ENCODE measurements at places on chromosomes 12 and 14.
A peak's percentile ranks its signal among the peaks of the same experiment; 100 is the strongest.

DNA sequence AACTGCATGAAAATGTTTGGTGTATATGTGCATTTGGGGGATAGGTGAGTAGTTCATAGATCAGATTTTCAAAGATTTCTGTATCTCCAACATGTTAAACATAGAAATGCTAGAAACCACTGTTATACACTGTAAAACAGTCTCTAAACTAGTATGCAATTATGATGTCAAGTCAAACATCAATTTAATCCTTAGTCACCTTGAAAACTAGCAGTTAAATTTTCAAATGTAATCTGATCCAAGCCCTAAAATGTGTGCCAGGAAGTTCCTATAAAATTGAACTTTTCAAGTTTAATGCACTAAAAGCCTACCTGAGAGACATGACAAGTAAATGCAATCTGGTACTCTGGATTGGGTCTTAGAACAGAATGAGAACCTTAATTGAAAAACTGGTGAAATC is 14.5 kb downstream of the SLC35F4 start:
- no peak for DNase-seq

DNA sequence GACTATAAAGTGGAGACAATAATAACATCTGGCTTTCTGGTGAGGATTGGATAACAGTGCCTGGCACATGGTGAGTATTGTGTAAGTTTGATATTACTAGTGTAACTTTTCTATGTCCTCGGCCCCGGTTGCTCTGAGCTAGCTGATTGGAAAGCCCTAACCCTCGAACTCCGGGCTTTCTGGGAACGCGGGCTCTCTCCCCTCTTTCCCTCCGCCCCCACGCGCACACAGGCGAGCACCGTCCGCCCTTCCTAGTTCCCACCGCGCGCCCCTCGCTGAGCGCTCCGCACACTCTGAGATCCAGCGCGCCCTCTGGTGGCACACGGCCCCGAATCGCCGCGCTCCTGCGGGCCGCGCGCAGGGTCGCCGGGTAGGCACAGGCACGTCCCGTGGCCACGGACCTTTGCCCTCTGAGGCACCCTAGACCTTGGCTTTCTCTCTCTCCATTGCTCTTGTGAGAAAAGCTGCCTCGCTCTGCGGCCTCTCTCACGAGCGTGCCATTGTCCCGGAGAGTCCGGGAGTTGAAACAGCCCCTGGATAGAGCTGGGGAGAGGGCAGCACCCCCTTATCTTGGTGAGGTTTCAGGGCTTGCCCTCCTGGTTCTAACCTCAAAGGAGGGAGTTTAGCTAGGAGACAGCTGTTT is 23.2 kb upstream of the ESRRB start:
- peak; percentile 80 for DNase-seq

DNA sequence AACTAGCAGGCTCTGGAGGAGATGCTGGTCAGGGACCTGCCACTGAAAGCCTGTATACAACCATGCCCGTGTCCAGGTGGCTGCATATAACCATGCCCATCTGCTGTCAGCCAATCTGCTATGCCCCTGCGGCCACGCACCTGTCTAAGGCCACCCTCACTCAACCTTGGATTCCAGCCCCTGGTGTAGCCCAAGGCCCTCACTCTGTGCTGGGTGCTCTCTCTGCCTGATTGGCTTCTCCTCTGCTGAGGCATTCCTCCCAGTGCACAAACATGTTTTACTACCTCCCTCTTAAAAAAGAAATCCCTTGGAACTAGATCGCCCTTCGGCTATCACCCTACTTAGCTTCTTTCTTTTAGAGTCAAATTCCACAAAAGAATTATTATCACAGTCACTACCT is 45.5 kb downstream of the ZFP36L1 start:
- DNase-seq, result no peak

DNA sequence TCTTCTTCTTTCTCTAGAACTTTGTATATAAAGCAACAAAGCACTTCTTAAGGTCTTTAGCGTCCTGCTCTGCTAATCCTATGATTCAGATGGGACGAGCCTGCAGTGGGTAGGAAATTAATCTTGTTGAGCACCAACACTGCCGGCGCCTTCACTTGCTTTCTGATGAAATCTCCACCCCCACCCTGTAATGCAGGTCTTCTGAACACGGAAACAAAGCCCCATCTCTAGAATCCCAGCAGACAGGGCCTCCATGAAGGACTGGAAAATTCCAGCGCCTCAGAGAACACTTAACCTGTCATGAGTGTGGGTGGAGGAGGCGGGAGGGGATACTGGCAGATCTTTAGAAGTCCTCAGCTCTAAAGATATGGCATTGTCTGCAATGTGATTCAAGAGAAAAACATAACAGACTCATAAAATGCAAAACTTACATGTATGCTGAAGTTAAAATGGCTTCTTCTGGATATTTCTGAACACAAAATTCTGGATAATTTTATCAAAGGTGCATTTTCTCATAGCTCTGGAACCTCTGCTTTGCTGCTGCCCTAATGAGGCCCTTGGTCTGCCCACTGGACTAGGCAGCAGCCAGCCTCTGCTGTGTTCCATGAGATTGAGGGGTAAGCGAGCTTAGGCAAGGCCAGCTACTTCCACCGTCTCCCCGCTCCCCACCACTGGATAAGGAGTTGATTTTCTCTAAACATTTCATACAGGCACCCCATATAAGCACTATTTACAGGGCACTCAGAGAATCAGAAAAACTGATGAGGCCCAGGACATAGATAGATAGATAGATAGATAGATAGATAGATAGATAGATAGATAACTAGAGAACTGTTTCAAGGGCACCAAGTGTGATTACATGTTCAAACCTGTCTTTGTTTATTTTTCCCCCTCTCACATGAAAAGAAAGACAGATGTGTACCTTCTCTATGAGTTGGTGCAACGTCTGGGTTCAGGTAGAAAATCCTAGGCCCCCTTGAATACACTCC is 43.1 kb downstream of the ZFP36L1 start:
- no peak for DNase-seq

DNA sequence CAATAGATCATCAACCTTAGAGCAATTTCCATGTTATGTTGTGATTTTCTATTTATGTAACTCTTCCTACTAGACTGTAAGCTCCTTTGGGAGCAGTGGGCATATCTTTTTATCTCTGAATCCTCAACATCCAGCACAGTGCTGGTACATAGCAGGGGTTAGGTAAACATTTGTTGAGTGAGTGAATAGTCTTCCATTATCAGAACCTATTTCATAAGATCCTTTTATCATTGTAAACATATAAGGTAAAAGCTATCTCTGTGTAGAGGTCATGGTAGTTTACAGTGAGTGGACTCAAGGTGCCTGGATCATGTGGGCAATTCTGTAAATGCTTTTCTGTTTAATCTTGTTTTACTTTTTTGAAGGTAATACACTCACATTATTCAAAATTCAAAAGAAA is 15.1 kb downstream of the FKBP11 start:
- DNase-seq, result no peak

DNA sequence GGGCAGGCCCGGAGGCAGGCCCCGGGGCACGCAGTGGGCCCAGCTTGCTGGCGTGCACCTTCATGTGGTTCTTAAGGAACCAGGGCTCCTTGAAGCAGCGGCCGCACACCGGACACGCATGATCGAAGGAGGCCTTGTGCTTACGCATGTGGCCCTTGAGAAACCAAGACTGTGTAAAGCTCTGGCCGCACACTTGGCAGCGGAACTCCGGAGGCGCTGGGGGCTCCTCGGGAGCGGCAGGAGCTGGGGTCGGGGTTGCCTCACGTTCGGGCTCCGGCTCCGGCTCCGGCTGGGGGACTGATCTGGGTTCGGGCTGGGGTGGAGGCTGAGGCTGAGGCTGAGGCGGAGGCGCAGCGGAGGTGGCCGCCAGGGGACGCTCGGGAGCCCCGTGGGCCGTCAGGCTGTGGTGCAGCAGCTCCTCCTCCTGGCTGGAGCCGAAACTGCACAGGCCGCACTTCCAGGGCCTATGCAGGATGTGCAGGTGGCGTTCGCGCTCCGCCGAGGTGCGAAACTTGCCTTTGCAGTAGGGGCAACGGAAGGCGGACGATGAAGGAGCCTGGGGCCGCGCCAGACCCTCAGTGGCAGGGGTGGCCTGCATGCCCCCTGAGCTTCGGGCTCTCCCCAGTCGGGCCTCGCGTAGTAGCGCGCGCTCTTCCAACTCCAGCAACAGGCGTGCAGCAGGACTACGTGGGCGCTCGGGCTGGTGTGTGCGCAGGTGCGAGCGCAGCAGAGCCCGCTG is 6.0 kb downstream of the ZNF219 start:
- DNase-seq, result peak; percentile 14

GRCh38 chr12:119512772-119513497 is 80.6 kb upstream of the TMEM233 start:
- DNase-seq, result no peak

DNA sequence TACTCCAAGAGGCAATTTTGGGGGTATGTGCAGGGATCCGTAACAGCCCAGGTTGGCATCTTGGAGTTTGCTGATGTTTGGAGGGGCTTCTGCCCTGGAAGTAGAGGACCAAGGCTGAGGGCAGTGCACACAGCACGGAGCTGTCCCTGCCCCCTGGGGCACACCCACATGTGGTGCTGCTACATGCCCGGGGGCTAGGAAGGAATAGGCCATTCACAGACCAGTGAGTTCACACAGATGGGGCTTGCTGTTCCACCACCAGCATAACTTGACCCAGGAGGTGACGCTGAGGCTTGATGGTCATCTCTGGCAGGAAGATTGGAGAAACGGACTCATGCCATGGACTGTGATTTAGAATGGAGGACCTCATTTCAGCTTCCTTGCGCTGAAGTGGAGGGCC is 231.1 kb upstream of the FKBP4 start:
- DNase-seq, result no peak

DNA sequence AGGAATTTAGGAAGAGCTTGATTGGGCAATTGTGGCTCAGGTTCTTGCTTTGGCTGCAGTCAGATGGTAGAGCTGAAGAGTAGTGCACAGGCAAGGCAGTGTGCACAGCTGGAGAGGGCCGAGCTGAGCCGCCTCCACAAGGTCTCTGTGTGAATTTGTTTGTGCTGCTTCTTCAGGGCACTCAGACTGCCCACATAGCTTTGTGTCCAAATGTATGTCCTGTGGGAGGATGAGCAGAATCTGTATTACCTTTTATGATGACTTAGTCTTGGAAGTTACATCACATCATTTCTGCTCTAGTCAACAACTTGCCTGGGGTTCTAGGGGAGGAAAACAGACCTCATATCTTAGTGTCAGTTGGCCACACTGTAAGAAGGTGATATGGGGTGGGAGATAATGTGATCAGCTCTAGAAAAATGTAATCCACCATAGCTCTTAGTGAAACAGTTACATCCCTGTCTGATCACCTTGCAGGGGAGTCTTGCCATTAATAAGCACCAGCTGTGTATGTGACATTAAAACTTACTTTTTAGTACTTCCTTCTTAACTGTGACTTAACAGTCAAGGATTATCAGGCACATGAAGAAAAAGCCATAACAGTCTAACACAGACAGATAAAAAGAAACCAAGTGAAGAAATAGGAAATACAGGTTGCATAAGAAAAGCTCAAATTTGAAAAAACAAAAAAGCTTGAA is 53.4 kb downstream of the RCOR1 start:
- DNase-seq, result no peak

- DNase-seq, result no peak
These were observed at the start of gene OR4Q3 for GRCh38 chr14:19743256-19743655. Gene OR4Q3, plus strand, starts transcription at chr14:19743571.

DNA sequence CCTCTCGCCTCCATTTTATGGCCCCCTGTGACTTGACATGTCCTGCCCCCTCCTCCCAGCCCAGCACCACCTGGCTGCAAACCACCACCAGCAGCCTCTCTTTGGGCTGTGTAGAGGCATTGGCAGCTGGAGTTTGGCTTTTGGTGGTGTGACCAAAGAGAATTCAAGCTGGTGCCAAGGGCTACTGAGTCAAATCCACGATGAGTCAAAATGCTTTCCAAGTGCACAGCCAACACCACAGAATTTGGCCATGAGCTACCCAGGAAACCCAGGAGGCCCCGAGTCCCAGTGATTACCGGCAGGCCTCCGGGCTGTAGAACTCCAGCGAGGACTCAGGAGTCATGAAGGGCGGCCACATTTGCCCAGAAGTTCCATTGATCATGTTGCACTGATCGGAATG is 53.8 kb downstream of the SCARB1 start:
- DNase-seq, result no peak

DNA sequence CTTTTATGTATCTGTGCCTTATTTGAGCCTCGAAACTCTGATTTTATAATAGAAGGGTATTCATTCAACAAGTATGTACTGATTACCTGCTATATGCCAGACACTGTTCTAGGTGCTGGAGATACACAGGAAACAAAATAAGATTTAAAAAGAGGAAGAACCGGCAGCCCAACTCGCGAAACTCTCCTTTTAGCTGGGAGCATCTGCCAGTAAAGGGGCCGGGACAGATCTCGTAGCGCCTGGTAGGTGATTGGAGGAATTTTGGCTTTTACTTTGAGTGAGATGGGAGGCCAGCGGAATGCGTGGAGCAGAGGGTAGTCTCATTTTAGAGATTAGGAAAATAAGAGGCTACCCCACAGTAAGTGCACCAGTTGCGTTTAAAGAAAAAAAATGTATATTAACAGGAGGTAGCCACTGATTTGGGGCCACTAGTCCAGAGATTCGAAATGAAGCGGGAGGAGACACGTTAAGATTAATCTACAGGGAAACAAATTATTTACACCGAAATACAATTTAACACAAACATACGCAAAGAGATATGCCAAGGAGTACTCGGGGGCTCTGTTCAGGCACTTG is 520 bp upstream of the MON2 start:
- peak; percentile 5 for DNase-seq

GRCh38 chr14:50395448-50395847 is 1.2 kb downstream of the CDKL1 start:
- no peak for DNase-seq

DNA sequence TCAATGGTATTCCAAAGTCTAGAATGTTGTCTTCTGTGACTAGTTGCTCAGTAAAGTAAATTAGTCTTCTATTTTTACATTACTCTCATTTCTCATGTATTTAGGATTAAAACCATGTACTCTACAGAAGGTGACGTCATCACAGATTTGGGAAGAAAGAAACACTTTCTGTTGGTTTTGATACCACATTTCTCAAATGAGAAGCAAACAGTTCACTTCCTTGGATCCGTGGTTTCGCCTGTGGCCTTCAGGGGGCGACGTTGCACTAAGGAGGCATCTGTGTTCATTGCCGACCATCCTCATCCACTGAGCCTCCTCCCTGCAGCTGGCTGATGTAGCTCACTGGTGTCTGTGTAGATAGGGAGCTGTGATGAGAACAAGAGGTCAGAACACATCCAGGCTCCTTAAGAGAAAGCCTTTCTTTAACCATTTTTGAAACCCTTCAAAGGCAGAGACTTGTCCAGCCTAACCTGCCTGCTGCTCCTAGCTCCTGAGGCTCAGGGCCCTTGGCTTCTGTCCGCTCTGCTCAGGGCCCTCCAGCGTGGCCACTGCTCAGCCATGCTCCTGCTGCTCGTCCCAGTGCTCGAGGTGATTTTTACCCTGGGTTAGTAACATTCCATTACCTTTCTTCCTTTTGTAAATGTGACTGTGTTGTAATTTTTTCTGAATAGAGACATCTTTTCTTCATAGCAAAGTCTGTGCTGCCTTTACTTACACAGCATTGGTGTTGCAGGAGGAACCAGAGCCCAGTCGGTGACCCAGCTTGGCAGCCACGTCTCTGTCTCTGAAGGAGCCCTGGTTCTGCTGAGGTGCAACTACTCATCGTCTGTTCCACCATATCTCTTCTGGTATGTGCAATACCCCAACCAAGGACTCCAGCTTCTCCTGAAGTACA is 220.6 kb upstream of the OR4E1 start:
- no peak for DNase-seq
